Tracheal epithelial cell (primary cell): ENCODE measurements at places on chromosomes 16 and 17. TPM values are rescaled to one million over a fixed set of nuclear protein-coding genes. Genes with fewer than 3 reads are reported as not detected.

Gene KRTAP2-3
- 2.9 TPM in 1 of 2 replicates, not detected in the other for total RNA-seq

Gene CYB561
- total RNA-seq = 26.7 and 37.9 TPM in 2 replicates

Gene KRT26
- total RNA-seq = not detected in 2 replicates

Gene ANKS4B
- total RNA-seq = under 0.01 TPM in 1 of 2 replicates, not detected in the other

Gene CEP295NL
- 0.24 TPM in 1 of 2 replicates, not detected in the other for total RNA-seq

Gene USB1
- total RNA-seq = 31.1 and 84.8 TPM in 2 replicates

Gene BAIAP3
- 0.24 and 0.85 TPM in 2 replicates for total RNA-seq

Gene NOXO1
- 1.2 and 2.6 TPM in 2 replicates for total RNA-seq

Gene KCNH4
- total RNA-seq = 0.21 TPM in 1 of 2 replicates, not detected in the other
